ENCODE measurements at places on chromosomes 4 and X. TPM values are rescaled to one million over a fixed set of nuclear protein-coding genes. Genes with fewer than 3 reads are reported as not detected.

DNA sequence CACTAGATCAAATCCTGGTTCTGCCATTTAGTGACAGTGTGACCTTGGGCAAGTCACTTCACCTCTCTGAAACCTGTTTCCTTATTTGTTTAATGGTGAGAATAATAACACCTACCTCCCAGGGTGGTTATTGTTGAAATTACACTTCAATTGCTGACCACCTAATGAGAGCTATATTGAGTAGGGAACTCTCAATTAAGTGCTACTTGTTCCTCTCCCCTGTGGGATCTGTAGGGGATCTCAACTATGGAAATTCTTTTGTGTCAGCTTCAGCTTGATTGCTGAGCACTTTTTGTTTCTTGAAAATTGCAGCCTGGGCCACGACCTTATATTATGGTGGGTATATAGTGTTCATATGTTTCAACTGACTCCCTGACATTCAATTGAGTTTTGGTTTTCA, 102.1 kb downstream of the SHROOM4 start:
- no peak for DNase-seq

GRCh38 chr4:173682609-173683008, 152.6 kb upstream of the HAND2 start:
- no peak for DNase-seq

IQCM gene
- total RNA-seq: not detected

NAT8L gene
- 9.8 TPM for total RNA-seq

- DNase-seq: no peak
Observed at GRCh38 chr4:38046727-38047489, 86.7 kb downstream of the PTTG2 start.

GRCh38 chrX:25968920-25969319, 169.2 kb upstream of the MAGEB18 start:
- no peak for DNase-seq

DNA sequence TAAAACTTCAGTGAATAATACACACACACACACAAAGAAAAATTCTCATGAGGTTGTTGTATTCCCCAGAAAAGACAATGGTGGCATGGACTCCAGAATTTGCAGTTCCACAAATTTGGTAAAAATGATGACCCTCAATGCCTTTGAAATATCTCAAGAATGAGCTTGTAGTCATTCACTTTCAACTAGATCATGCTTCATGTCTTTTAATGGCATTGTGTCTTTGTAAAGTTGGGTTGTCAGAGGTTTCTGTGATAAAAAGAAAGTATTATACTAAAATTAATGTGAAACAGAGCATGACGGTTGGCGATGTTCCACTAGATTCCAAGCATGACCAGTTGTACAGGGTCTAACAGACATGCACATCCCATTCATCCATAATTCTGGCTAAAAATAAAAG, 685.0 kb upstream of the FRG1 start:
- DNase-seq: no peak

- no peak for DNase-seq
Observed at GRCh38 chr4:134560728-134561127, 359.1 kb upstream of the PABPC4L start.

GRCh38 chrX:117002981-117003380, 540.2 kb upstream of the CT83 start:
- no peak for DNase-seq

DNA sequence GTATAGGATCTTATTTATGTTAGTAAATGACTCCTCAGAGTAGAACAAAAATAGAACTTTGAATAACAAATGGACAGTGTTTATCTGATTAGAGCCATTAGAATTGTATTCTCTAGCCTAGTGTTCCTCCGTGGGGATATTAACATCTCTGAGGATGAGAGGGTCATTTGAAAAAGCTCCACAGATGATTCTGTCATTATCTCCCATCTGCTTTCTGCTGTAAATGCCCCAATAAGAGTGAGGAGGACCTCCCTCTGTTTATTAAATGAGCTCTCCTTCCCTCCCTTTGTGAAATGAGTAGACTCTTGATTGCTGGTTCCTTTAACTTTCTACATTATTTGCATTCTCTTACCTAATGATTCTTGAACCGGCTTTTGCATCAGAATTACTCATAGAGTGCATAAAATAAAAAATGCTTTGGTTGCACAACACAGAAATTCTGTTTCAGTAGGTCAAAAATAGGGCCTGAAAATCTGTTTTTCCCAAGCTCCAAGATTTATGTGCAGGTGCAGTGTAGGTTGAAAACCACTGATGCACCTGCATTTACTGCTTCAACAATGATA, 18.0 kb downstream of the GC start:
- no peak for DNase-seq

ITM2A gene
- total RNA-seq: 71.3 TPM

DNA sequence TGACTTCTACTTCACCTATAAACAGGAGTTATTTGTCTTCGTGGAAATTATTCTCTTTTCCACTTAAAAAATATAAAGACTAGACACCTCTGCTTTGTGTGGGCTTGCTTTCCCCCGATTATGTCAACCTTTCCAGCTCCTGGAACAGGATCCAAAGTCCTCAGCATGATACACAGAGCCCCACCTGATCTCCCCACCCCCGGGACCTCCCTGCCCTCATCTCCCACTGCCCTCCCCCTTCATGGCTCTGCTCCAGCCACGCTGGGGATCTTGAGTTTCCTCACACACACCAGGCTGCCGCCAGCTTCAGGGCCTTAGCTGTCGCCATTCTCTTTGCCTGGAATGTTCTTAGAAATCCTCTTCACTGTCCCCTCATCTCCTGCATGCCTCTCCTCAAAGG, 55.3 kb downstream of the MBNL3 start:
- DNase-seq: no peak

NOX1 gene
- total RNA-seq: not detected

DNA sequence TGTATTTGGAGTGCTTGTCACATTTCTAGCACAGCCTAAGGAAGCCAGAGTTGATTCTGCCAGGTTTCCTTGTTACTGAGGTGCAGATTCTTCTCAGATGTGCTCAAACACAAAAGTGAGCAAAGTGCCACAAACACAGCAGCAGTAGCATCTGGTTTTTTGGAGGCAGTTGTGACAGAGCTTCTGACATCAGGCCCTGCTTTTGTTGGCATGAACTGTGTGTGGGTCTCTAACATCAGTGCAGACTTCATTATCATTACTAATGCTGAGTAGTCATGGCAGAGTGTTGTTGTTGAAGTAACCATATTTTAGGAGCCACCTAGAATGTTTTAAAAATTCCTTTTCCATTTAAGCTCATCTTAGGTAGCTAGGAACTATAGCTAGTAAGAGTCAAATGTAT, 656.6 kb downstream of the ANKRD50 start:
- DNase-seq: no peak

GRCh38 chr4:143559757-143560147, 46.2 kb downstream of the SMARCA5 start:
- DNase-seq: no peak

GRCh38 chrX:68121835-68122234, 311.5 kb downstream of the OPHN1 start:
- DNase-seq: no peak

DNA sequence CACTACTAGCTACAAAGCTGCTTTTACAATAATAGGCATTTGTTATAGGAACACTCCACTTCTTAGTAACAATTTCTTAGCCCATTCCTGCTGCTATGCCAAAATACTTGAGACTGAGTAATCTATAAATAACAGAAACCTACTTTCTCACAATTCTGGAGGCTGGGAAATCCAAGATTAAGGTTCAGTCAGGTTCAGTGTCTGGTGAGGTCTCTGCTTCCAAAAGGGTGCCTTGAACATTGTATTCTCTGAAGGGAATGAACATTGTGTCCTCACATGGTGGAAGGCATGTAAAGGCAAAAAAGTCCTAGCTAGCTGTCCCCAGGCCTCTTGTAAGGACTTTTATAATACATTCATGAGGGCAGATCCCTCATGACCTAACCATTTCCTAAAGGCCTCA, 7.0 kb downstream of the SLC9B1 start:
- no peak for DNase-seq

CCKAR gene
- total RNA-seq: not detected
